ENCODE measurements at places on chromosomes 1 and 21.

GRCh38 chr1:79524126-79524525, 517.6 kb upstream of the ADGRL4 start:
- no peaks in the 10 kb centered on the region for H3K4me1 ChIP-seq
- no peak overlapping the region for H3K27ac ChIP-seq
- no peak overlapping the region for H3K4me3 ChIP-seq
- no peaks in the 10 kb centered on the region for H3K27me3 ChIP-seq

GRCh38 chr1:246069581-246069980, 437.5 kb downstream of the SMYD3 start:
- no peak overlapping the region for H3K4me3 ChIP-seq
- H3K36me3 ChIP-seq = no peaks in the 10 kb centered on the region
- no peak for DNase-seq
- H3K27ac ChIP-seq = no peak overlapping the region
- no peaks in the 10 kb centered on the region for H3K4me1 ChIP-seq

- H3K4me3 ChIP-seq = no peak overlapping the region
- H3K27me3 ChIP-seq = no peaks in the 10 kb centered on the region
- no peak for DNase-seq
- H3K4me1 ChIP-seq = no peaks in the 10 kb centered on the region
Observed at GRCh38 chr1:170789063-170789462, 125.1 kb downstream of the PRRX1 start.

DNA sequence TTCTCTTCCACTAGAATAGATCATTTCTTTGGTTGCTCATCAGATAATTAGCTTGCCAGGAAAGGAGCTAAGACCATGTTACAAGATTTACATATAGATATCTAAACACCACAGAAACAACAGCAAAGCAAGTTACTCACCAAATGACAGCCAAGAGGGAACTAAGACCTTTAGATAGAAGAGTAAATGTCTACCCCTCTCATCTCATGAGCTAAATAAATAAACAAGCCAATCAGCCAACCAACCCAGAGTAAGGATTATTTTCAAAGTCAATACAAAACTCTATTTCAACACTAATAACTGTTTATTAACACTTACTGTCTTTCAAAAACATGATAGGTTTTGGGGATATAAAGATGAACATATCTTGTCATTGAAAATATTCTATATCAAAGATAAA, 474.7 kb downstream of the LMO4 start:
- no peaks in the 10 kb centered on the region for H3K36me3 ChIP-seq
- H3K4me3 ChIP-seq = no peak overlapping the region
- no peaks in the 10 kb centered on the region for H3K4me1 ChIP-seq
- H3K27ac ChIP-seq = no peak overlapping the region
